ENCODE measurements at places on chromosomes 11 and 22.

DNA sequence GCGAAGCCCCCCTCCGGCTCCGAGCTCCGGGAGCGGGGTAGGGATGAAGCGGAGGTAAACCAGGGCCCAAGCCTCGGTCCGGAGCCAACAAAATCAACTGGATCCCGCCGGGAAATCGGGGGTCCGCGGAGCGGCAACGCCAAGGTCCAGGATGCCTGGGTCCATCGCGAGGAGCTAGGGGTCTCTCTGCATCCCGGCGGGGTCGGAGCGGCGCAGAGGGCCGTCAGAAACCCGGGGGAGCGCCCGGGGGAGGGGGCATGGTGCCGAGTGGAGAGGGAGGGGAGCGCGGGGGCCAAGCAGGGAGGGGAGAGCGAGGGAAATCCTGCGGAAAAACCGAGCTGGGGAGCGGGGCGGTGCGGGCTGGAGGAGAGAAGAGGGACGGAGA is 51.8 kb downstream of the SLC22A12 start:
- no peak for DNase-seq

DNA sequence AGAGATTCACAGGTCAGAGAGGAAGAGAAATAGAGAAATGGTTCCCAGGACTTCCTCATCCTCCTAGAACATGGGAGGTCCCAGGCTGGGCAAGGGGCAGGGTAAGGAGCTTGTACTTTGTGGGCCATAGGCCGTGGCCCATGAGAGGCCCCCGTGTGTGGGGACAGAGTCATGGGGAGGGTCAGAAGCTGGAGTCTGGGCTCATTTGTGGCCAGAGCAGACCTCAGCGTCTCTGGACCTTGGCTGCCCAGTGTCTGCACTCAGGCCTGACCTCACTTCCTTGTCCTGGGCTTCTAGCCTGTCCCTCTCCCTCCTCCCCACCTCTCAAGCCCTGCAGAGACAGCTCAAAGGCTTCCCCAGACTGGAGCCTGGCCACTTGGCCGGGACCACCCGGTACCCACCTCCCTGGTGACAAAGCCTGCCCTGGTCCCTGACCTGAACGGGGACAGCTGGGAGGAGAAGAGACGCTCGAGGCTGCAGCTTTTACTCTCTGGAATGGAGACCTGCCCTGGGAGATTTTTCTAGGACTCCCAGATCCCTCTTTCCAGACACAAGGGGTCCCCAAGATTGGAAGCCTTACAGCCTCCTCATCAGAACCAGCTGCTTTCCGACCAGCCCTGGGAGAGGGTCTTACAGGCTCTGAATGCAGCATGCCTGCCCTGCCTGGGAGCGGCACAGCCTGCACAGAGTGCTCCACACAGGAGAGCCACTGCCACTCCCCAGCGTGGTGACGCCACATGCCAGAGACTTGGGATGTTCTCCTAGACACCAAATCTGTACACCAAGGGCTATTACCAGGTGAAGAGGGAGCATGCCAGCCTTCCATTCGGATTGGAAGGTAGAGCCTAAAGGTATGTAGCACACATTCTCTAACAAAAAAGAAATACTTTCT is 569.0 kb upstream of the B3GAT1 start:
- no peak for DNase-seq

DNA sequence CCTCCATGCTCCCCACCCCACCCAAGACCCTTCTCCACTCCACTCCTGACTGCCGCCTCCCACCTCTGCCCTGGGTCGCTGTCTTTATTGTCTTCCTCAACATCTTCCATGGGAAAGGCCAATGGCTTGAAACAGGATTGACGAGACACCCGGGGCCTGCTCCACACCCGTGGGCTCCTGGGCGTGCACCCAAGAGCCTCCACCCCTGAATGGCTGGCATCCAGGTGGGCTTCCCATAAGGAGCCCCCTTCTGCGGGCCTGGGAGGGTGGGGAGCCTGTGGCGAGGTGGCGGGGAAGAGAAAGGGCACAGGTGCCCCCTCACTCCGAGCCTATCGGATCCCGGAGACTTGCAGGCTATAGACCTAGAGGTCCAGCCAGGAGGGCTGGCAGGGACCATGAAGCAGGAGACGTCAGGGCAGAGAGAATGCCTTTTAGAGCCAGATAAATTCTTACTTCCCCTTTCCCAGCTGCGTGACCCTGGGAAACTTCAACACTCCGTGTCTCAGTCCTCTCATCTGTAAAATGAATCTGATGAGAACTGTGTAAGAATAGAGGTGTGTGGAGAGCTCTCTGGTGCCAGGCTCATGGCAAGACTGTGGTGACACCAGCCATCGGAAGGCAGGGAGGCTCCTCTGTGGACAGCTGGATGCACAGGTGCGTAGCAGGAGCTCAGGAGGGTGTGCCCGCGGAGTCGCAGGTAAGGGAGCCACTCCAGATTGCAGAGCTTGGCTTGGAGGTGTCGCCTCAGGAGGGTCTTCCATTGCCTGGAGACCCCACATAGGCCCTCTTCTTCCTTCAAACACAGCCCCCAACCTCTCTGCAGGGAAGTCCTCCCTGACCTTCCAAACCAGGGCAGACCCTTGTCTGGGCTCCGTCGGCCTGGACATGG is 53.9 kb downstream of the SMIM38 start:
- DNase-seq, result no peak

- no peak for DNase-seq
These were observed 12.3 kb downstream of the ENDOD1 start for GRCh38 chr11:95101935-95102334.

DNA sequence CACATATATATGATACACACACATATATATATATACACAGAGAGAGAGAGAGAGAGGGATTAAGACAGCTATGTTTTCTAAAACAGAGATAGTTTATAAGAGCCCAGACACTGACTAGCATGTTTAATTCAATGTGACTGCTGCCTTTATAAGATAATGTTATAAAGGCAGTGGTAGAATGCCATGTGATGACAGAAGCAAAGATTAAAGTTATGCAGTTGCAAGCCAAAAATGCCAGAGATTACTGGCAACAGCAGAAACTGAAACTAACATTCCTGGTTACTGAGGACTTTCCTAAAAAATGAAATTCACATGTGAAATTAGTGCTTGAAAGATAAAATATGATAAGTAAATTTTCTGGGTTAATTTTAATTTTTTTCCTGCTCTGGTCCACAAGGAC is 1888.9 kb downstream of the LRRC4C start:
- no peak for DNase-seq

DNA sequence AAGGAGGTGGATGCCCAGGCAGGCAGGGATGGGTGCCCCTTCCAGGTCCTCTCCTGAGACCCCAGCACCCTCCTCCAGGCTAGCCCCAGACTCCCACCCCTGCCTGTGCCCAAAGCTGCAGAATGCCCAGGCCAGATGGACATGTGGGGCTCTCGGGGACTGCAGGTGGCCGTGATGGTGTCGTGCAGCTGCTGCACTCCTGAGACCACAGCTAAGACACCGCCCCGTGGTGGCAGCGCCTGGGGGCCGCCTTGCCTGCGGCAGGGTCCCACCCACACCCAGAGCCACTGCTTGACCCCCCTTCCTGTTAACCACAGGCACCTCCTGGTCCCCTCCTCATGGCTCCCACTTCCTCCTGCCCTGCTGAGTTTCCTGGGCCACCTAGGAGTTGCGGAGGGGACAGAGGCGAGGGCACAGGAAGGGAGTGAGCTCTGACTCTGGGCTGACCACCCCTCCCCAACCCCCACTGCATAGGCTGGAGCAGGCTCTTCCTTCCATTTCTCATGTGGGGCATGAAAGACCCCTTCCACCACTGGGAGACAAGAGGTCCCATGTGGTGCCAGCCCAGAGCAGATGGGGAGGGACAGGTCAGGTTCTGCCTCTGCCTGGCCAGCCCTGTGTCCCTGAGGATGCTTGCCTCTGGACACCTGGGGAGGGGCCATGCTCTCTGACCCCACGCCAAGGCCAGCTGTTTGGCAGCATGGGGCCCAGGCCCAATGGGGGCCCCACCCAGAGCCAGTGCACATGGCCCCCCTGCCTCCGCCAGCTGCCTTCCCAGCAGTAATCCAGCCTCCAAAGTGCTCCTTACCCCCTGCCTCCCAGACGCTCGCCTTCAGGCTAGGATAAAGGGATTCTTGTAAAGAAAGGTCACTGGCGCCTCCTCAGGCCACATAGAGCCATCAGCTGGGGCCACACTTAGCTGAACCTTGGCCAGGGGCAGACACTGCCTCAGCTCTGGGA is 29.3 kb downstream of the OSBPL5 start:
- DNase-seq, result no peak

DNA sequence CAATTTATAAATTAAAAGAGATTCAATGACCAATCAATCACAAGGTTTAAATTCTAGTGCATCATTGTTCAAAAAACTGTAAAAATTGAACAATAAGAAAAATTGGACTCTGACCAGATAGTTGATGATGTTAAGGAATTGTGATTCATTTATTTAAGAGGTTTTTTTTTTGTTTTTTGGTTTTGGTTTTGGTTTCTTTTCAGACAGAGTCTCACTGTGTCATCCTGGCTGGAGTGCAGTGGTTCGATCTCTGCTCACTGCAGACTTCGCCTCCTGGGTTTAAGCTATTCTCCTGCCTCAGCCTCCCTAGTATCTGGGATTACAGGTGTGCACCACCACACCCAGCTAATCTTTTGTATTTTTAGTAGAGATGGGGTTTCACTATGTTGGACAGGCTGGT is 17.1 kb upstream of the EIF3M start:
- no peak for DNase-seq

- no peak for DNase-seq
These were observed 109.3 kb downstream of the NECTIN1 start for GRCh38 chr11:119619665-119620064.

DNA sequence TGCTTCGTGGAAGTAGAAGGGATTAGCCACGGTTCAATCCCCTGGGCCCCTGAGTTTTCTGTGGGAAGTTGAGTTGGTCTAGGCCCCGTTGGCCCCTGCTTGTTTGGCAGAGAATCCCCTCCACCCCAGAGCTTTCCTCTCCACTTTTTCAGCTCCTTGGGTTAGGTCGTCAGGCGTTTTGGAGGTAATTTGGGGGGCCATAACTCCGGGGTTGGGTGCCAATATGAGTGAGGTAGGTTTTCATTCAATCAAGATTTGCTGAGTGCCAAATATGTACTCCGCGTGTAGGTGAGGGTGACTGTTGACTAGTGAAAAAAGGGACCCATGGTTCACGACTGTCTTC is 590 bp downstream of the ATG13 start:
- no peak for DNase-seq

DNA sequence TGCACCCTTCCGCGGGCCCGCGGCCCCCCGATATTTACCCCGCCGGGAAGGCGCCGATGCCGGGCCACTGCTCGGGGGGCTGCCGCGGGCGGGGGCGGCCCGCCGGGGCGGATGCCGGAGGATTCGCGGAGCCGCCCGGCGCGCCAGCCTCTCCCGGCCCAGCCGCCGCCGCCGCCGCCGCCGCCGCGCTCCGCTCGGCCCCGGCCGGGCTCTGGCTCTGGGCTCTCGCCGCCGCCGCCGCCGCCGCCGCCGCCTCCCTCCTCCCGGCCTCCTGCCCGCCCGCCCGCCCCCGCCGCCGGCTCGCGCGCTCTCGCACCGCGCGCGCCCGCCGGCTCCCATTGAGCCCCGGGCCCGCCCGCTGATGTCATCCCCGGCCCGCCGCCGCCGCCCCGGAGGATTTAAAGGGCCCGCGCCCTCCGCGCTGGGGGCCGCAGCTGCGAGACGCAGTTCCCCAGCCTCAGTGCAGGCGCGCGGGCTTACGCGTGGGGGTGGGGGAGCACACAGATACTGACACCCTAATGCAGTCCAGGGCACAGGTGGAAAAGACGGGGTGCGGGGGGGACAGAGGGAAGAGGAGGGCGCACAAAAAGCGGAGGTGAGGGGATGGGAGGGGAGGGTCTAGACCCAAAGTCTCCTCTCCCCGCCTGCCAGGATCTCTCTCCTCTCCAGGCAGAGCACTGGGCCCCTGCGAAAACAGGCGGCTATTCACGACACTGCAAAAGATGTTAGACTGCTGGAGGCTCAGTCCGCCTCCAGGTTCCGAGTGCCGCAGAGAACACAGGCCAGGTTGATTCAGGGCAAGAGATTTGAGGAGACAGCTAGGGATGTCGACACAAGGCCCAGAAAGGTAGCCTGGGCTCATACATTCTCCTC is at the start of gene CSNK1E:
CSNK1E (minus strand) TSS at position 312 of the 873 bp plus-strand sequence. CDS start 3,276 bp downstream, outside the sequence.
- DNase-seq, result peak; percentile 96

GRCh38 chr11:96055706-96056387 is 131.9 kb upstream of the MTMR2 start:
- DNase-seq, result no peak

DNA sequence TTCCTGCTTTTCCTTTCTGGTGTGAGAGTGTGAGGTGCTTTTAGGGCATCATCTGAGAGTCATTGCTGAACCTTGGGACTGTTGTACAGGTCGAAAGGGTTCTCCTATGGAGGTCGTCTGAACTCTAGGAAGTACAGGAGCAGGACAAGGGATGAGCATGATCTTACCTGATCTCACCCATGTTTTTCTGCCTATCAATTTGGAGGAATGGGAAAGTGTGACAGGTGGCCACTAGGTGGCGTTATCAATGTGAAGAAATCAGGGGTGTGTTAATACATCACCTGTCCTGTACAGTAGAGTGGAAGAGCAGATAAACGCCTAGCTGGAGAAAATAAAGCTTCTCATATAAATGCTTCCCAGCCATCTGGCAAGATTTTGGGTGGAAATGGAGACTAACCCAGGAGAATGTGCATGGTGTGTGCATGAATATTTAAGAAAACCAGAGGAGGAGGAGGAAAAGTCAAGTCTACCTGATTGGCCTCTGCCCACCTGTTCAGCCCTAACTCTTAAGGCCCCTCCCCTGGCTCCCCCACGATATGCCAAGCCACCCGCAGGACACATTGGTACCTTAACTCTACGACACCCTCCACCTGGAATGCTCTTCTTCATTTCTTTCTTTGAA is 72.0 kb upstream of the NARS2 start:
- DNase-seq, result peak; percentile 55
